NCI-H2081 (cell line): ENCODE measurements at places on chromosomes 3 and 15.
A peak's percentile ranks its signal among the peaks of the same experiment; 100 is the strongest.

DNA sequence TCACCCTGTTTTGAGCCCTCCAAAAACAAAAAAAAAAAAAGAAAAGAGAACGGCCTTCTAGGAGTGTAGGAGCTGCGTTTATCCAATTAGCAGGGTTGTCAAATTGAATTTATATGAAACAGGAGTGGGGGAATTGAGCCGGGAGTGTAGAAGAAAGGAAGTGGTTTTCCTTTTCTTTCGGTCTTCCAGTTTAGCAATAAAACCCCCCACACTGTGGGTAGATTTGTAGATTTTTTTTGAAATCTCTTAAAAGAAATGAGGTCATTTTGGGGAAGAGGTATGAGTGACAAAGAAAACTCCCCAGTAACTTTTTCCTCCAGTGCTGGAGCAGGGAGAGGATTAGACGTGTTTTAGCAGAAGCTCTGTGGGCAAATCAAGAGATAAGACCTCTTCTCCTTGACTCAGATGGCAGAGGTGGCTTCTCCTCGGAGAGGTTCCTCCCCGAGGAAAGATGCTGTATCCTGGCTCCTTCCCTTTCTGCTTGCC lies 30.8 kb downstream of the BOC start:
- DNase-seq, result no peak

GRCh38 chr15:89828281-89829145 lies 13.9 kb upstream of the ANPEP start:
- DNase-seq, result no peak

GRCh38 chr3:142586803-142587406 lies 8.4 kb upstream of the ATR start:
- DNase-seq, result peak; percentile 82

DNA sequence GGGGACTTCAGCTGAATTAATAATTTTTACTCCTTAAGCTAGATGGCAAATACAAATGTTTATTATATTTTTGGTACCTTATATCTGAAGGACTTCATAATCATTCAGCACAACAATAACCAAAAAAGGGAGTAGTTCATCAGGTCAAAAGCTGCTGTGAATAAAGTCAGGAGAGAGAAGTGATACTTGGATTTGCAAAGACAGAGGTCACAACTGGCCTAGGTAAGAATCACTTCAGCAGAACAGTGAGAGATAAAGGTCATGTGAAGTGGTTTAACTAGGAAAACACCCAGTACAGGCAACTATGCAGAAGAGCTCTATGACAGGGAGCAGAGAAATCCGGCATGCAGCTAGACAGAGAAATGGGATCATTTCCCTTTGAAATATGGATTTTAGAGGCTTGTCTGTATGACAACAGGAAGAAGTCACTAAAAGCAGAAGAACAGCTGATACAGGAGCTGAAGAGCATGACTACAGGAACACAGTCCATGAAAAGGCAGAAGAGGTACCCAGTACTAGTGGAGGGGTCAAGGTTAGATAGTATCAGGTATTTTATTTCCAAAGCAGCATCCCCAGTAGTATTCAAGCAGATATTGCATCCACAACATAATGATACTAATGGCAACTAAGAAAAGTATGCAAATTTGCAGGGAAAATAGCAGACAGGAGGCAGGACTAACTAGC lies 25.7 kb downstream of the ZMAT3 start:
- no peak for DNase-seq

DNA sequence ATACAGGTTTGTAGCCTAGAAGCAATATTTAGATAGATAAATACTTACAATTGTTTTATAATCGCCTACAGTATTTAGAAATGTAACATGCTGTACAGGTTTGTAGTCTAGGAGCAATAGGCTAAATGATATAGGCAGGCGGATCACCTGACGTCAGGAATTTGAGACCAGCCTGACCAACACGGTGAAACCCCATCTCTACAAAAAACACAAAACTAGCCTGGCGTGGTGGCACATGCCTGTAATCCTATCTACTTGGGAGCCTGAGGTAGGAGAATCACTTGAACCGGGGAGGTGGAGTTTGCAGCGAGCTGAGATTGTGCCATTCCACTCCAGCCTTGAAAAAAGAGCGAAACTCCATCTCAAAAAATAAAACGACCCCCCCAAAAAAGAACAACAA lies 375.2 kb upstream of the EPHA3 start:
- DNase-seq, result no peak

DNA sequence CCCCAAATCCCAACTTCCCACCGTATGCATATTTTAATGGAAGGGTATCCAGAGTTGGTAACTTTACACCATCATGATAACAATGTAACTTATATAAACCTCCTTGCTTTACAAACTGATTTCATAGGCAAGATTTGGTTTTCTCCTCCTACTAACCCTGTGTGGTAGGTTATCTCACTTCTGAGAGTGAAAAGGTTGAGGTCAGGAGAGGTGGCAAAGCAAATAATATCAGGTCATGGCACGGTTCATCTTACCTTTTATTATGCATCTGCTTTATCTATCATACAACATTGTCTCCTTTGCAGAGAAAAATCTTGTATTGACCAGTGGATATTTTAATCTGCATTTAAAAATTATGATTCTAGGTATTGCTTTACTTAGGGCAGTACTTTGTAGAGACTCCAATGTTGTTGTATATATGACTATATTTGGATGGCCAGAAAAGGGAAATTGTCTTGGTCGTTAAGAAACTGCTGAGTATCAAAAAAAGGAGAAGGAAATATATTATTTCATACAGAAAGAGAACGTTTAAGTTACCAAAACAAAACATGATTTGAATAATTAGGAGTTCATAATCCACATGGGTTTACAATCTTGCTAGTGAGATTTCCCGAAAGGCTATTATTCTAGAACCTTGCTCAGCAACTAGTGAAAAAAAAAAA lies 30.4 kb downstream of the NFKBIZ start:
- no peak for DNase-seq

GRCh38 chr3:53457068-53457467 lies 37.3 kb upstream of the CACNA1D start:
- no peak for DNase-seq

DNA sequence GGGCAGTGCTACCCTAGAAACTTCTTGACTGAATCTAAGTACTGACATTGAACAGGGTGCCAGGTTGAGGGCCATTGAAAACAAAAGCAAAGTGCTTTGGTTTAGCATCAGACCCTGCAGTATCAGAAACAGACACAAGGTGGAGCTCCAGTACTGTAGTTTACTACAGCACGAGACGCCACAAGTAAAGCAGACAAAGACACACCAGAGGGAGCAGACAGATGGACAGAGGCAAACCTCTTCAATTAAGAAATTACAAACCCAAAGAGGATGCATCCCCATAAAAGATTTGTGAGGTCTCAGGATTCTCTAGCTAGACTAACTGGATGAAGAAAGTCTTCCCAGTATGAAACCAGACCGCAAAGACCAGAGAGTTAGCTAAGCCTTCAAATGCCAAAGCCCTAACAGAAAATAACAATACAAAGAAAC lies 16.6 kb downstream of the TOP2B start:
- peak; percentile 82 for DNase-seq

GRCh38 chr3:23161308-23161707 lies 41.8 kb upstream of the UBE2E2 start:
- no peak for DNase-seq

DNA sequence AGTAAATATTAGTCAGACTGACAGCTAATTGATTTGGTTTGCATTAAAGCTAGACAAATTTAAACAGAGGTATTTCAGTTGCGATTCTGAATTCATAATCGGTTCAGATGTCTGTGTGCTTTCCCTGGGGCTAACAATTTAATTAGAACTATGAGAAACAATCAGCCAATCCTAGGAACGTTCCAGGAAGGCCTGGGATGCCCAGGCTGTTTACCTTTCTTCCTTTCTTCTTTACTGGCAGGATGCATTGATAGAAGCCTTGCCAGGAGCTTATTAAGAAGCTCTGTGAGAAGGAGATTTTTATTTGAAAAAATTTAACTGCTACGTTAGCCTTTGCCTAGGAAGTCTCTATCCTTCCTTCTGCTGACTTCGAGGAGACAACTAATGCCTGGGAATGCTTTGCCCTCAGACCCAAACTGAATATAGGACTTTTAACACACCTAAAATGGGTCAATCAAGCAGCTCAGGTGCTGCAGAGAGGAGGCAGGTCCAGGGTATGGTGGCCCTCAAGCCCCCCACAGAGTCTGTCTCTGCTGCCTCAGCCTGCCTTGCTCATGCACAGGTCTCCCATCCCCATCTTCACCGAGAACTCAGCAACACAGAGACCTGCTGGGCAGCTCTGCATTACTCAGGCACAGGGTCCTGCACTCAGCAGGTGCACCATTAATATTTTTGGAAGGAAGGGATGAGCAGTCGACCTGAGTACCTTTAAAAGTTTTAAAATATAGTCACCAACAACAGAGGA lies 48.5 kb downstream of the PCSK6 start:
- no peak for DNase-seq

GRCh38 chr3:153295901-153296300 lies 133.9 kb downstream of the RAP2B start:
- DNase-seq, result no peak

DNA sequence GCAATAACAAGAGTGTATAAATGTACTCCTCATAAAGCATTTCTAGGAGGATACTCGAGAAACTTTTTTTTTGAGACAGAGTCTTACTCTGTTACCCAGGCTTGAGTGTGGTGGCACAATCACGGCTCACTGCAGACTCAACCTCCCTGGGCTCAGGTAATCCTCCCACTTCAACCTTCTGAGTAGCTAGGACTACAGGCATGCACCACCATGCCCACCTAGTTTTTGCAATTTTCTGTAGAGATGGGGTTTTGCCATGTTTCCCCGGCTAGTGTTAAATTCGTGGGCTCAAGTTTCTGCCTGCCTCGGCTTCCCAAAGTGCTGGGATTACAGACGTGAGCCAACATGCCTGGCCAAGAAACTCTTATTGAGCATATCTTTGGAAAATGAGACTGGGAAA lies 59.1 kb upstream of the PHLDB2 start:
- no peak for DNase-seq

- DNase-seq, result no peak
Observed at GRCh38 chr3:31116651-31117050, 222.2 kb upstream of the GADL1 start.

DNA sequence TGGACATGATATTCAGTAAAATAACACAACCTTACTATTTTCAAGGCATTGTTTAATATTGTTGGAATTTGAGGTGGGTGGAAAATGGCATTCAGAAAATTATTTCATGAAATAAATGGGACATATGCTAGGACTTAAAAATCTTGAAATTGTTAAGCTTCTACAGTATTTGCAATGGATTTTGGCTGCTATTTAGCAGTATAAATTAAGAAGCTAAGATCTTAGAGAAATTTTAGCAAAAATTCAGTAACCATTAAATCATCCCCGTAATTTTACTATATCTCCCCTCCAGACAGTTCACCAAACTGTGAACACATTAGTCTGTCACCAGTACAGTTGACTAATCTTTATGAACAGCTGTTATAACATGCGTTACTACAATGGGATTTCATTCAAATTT lies 8.2 kb downstream of the DIPK2A start:
- DNase-seq, result no peak
